ENCODE measurements at places on chromosomes 7 and 10.

GRCh38 chr10:77925410-77925794 lies 1.2 kb downstream of the DLG5 start:
- DNase-seq = peak; percentile 81

DNA sequence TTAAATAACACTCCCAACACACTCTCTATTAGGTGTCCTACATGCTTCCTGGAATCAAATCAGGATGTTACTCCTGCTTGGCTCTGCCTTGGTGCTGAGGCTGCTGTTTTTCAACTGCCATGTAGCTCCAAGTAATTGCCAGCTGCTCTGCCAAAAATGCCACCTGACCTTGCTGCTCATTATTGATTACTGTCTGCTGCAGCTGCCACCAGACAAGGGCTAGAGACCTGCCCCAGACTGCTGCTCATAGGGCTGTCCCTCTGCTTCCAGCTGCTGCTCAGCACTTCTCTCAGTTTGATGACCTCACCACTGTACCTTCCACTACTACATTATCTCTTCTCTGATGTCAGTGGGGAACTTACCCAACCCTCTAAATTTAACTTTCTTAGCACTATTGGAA lies 102.5 kb downstream of the PCLO start:
- peak; percentile 5 for DNase-seq

DNA sequence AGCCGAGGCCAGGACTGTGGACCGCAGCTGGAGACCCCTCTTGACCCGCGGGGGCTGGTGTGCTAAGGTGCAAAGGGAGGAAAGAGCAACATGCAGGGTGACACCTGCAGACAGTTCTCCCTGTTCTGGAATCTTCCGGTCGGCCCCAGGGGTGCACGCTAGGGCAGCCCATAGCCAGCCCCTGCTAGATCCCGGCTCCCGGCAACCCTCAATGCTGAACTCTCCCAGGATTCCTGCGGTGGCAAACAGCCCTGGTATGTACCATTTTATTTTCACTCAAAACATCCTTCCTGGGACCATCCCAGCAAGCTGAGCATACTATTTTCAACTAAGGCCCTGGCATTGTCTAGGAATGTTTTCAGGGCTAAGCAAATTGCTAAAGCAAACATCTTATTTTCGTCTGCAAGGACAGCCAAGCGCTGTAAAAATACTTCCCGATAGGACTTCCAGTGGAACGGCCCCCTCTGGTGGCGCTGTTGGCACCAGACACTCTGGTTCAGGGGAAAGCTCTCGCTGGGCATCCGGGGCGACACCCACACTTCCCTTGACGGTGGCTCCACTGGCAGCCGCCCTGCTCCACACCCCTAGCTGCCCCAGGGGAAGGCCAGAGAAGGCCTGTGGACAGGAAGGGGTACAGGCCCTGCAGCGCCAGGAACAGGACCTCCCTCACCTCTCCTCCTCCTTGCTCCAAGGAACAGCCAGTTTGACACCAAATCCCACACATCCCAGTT lies 99.4 kb downstream of the CTBP2 start:
- no peak for DNase-seq

DNA sequence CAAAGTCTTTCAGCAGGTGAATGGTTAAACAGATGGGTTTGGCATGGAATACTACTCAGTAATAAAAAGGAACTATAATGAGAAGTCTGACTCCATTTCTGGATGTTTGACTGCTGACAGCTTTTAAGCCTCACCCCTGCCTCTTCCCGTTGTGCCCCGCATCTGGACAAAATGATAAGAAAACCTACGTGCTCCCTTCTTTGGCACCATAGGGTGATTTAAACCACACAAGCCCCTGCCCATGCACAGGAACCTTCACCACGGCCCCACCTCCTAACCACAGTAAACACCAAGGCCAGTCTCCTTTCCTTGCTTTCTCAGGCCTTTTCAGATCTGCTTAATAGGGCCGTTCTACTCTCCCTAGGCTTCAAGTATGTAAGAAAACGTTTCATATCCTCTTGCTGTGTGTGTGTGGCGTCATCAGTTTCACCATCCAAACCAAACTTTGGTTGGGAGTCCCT lies 47.1 kb upstream of the UBN2 start:
- DNase-seq = no peak

DNA sequence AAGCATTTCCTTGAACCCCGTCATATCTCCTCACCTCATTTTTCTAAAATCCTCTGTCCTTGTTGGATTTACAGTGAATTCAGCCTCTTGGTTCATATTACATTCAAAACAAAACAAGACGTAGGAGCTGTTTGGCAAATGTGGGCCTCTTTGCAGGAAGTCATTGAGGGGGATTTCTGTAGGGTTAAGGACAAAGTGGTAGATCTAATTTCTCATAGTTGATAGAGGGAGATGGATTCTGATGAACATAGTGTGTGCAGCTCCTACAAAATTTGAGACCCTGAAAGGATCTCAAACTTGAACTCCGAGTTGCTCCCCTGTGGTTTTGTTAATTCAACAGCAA lies 682 bp downstream of the TBXAS1 start:
- no peak for DNase-seq

DNA sequence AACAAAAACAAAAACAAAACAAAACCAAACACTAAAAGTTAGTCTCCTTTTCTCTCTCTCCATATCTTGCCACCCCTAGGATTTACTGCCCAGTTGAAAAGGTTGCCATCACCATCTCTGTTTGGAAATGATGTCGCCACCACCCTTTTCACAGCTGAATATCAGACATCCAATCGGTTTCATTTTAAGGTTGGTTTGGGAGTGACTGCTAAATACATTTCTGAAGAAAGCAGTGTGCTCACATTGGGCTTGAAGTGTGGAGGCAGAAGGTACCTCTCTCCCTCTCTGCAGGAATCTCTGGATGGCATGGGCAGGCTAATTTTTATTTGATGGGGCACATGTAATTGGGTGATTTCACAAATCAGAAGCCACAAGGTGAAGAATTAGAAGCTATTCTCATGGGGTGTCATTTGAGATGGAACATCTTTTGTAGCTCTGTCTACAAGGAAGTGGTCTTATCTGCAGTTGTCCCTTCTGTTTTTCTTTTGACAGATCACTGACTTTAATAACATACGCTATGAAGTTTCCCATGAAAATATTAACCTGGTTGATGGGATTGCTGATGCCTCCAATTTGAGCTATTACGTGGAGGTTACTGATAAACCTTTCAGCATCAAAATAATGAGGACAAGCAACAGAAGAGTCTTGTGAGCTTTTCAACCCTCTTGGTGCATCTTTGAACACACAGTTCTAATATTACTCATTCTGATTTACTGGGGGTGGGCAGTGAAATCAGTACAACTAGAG lies 20.1 kb downstream of the MGAM2 start:
- DNase-seq = no peak

DNA sequence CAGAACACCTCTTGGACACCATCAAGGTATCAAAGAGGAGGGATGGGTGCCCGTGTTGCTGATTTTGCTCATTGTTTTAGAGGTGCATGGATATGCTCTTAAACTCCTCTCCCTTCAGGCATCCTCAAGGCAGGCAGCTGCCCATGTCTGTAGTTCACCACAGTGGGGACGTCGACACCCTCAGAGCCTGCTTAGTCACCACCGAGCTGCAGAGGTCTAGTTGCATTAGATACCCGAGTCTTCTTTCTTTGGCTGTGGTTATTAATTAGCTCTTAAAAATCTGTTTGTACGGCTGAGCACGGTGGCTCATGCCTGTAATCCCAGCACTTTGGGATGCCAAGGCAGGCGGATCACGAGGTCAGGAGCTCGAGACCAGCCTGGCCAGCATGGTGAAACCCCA lies 24.7 kb upstream of the TSPAN13 start:
- no peak for DNase-seq
